ENCODE measurements at places on chromosomes 12 and 14.

GRCh38 chr14:63761351-63762117 is 33.7 kb upstream of the SGPP1 start:
- DNase-seq: no peak

- DNase-seq: no peak
Observed at GRCh38 chr14:104597576-104597975, 7.0 kb downstream of the TMEM179 start.

- DNase-seq: no peak
Observed at GRCh38 chr12:15411842-15412241, 89.5 kb downstream of the PTPRO start.

DNA sequence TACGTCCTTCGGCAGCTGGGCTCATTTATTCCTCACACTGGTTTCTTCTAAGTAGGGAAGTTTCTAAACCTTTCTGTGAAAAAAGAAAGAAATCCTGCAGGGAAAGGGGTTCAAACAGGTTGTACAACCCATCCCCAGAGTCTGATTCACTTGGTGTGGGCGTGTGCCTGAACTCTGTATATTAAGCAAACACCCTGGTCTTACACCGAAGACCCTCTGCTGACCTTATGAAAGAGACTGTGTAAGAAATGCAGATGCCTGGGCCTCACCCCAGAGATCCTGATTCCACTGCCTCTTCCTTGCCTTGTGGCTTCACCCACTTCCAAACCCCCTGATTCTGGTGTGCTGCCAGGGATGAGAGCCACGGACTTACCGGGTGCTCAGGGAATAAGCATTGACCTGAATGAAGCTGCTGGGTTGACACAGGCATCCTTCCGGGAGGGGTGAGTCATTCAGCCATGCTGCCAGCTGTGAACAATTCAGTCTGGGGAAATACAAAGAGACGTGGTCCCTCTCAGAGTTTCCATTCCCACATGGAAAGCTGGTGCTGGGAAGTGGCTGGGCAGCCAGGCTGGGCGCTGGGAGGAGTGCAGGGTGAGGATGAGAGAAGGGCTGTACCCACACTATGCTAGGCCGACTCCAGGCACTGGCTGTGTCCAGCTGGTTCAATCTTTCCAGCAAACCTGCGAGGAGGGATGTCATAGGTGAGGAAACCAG is 26.5 kb upstream of the ACTN1 start:
- DNase-seq: peak; percentile 72

DNA sequence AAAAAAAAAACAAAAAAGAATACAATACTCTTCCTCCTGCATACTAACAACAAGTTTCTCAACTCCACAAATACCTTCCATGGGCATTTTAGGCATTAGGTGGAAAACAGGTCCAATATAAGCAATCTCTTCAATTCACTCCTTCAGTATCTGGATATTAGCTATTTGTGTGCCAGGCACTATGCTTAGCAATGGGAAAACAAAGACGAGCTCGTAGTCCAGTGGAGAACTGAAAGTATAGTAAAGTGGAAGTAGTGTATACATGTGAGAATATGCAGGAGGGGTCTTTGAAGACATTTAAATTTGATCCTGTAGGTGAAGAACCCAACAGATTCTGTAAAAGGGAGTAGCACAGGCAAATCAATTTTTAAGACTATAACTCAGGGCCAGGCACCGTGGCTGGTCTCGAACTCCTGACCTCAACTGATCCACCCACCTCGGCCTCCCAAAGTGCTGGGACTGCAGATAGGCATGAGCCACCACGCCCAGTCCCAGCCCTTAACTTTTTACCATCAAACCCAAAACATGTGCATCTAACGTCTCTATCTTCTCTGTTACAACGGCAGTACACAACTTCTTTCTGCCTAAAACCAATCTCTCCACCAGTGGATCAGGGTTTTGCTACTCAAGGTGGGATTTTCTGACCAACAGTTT is 10.6 kb downstream of the HECTD1 start:
- DNase-seq: no peak

DNA sequence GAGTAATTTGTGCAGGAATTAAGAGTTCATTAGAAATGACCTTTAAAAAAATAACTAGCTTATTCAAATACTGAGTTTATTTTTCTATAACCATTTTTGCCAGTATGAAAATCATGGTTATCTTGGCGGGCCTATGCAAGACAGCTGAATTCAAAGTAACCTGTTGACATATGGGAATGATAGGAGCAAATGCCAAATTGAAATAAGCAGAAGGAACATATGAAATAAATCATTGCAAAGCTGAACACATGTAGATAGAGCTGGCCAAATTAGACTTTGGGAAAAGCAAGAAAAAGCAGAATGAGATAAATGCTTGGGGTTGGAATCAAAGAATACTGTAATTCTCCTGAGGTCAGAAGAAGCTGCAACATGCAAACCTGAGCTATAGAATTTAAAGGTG is 372.5 kb downstream of the ADAMTS20 start:
- DNase-seq: no peak

DNA sequence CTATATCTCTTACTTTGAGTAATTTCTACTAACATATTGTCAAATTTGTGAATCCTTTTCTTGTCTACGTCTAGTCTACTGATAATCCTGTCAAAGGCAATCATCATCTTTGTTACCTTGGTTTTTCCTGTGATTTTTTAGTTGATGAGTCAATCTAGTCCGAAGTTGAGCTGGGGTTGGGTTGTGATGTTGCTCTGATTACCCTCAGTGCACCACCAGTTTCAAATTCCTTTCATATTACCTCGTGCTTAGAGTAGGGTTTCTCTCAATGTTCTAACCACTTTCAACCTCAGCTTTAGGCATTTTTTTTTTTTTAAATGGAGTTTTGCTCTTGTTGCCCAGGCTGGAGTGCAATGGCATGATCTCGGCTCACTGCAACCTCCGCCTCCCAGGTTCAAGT is 186.8 kb downstream of the BTG1 start:
- no peak for DNase-seq

DNA sequence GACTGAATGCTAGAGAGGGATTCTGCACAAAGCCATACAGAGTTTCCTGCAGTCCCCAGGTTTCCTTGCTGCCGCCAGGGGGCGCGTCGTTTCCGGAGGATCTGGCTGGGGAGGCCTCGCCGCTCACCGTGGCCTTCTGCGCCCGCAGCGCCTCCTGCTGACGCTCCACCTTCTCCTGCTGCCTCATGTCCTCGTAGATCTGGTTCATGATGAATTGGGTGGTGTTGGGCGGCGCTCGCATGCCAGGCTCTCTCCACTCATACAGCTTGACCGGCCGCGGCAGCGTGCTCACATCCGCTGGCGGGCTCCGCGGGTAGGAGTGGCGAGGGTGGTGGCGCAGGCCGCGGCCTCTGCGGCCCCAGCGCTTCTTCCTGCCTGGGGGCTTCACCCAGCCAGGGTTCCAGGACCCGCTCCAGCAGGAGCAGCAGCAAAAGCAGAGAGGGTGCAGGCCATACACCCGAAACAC is 987 bp downstream of the CCER1 start:
- no peak for DNase-seq

DNA sequence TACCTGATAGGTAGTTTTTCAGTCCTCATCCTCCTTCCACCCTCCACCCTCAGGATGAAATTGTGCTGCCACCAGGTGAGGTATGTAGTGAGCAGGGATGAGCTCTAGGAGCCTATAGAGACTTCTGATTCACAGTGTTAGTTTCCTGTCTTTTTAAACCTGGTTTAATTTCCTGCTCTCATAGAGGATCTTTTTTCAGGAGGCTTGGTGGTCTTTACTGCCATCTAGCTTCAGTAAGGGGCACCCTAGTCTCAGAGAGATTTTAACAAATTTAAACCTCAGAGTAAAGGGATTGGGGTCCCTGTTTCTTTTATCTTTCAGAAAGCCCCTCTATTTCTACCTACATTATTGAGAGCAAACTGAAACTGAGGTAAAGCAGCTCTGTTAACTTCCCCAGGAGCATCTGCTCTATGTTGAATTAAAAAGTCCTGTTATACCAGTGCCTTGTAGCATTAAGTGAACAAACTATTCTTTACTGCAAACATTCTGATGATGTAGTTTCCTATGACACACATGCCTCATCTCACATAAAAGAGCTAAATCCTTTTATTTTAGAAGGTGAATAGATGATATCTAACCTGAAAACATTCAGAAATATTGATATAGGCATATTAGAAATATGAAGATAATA is 172.2 kb upstream of the DDHD1 start:
- DNase-seq: no peak

- no peak for DNase-seq
Observed at GRCh38 chr14:33762161-33762851, 188.6 kb downstream of the EGLN3 start.

GRCh38 chr12:120692524-120693033 is 5.6 kb downstream of the MLEC start:
- DNase-seq: no peak

DNA sequence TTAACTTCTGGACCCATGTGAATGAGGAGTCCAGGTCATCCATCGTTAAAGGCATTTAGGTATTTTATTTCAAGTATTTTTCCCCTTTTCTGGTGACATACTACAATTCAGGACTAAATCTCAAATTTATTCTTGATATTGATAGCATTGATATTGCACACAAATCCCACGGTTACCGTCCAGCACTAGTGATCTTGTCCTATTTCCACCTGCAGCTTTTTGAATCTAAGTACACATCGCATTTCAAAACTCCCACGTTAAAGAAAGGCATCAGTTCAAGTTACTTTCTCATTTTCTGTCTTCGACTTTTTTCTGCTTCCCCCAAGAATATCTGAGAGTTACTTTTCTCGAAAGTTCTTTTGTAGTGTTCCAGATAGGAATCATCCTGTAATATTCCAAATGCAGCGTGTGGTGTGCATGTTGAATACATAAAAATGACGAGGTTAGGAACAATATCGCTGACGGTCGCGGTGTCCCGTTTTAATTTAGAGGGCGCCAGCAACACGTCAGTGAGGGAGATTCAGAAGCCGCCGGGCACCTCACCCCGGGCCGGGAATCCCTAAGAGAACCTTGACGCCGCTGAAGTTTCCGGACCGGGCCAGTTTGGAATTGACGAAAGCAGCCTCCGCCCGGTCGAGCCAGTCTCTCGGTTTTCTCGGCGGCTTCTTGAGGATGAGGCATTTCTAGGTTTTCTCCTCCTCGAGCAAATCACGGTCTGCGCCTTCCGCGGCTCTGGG is 569 bp upstream of the RGS6 start:
- DNase-seq: no peak

- no peak for DNase-seq
Observed at GRCh38 chr14:79337761-79338160, 873.5 kb downstream of the DIO2 start.

DNA sequence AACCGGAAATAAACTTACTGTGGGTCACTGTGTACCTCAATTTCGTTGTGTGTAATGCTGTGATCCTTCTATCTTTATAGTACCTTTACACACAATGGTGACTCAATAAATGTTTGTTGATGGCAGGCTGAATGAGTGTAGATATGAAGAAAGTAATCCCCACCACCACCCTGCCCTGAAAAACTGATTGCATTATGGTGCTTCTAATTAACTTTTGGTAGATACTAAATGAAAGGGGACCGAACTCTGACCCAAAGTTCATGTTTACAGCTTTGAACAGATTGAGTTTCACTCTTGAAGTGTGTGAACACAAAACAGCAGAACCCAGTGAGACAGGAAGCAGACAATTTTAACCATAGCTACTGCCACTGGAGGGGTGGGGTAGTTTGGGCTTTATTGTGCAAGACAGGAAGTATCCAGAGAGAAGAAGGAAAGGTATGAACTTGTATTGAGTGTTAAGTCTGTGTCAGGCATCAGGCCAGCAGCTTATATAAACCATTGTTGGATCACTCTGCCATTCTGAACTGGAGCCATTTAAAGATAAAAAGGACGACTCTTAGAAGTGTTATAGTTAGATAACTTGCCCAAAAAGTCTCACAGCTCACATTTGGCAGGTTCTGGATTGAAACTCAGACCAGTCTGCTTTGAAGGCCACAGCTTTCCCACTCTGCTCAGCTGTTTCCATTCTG is 197.0 kb upstream of the AMIGO2 start:
- peak; percentile 44 for DNase-seq

DNA sequence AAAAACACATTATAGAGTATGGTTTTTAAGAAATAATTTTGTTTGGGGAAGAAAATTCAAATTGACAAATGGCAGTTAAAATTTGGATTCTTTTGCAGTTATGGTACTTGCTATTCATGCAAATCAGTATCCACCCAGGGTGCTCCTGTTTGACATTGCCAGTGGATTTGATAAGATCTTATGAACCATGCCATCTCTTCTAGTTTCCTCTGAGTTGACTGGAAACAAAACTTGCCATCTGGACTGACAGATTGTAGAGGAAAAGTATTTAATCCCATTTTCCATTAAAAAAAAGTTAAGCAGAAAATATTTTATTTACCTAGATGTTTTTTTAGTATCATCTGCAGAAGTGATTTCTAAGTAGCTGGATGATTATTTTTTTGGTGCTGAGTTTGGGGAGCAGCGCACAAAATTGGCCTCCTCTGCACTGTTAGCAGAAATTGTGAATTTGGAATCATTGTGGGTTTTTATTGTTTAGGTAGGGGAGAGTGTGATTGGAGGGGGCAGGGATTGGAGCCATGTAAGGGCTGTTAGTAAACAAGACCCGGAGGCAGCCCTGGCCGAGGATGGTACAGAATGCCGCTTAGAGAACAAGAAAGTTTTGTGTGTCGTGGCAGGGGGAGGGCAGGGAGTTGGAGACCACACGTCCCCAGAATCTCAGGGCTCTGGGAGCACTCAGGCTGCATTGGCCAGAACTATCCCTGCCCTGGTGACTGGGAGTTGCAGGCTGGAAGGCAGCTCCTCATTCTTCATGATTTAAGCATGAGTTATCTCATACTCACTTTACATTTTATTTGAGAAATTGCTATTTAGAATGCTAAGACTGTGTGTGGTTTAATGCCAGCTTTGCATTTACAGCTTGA is 56.6 kb downstream of the WDR20 start:
- DNase-seq: no peak

DNA sequence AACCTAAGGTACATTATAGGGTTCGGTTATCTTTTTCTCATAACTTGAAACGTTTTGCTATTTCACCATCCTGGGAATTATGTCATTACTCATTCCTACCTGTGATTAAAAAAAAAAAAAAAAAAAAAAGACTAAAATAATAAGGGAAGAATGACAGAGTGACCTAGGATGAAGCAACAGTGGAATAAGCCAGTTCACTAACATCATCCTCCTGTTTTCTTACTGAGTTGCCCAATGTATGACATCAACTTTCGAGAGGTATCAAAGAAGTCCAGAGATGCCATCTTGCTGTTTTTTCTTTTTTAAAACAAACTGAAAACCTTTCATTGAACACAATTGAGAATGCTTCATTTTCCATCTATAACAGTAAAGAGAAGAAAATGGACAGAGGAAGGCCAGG is 42.8 kb downstream of the AMN start:
- DNase-seq: no peak

GRCh38 chr12:125890971-125891370 is 825.7 kb downstream of the AACS start:
- DNase-seq: no peak

GRCh38 chr12:1443421-1444141 is 150.8 kb downstream of the FBXL14 start:
- DNase-seq: peak; percentile 12

- DNase-seq: no peak
Observed at GRCh38 chr12:108683906-108684556, 47.3 kb downstream of the CORO1C start.

- DNase-seq: no peak
Observed at GRCh38 chr12:124418791-124419190, 123.9 kb downstream of the RFLNA start.

GRCh38 chr14:94702629-94703028 is 67.3 kb downstream of the GSC start:
- no peak for DNase-seq

Measured in AG09319 (cell line).